Activated naive CD8-positive, alpha-beta T cell treated with anti-CD3 and anti-CD28 coated beads, Interleukin-2, amount 50 U/mL, for 16 hours (primary cell): ENCODE measurements at places on chromosomes 4 and X.

DNA sequence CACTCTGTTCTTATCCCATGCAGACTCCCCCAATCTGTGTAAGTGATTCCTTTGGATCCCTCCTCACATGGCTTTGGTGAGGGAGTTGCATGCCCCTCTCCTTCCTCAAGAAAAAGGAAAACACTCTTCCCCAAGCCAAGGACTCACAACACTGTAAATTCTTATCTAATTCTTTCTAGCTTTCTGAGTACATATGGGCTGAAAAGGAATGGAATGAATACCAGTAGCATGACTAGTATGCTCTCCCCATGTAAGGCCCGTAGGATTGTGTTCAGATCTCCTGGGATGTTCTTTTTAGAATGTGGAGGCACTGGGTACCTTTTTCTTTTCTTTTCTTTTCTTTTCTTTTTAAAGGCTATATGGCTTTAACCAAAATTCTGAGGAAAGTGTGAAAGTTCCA is 17.0 kb upstream of the MAGED1 start:
- no peak for DNase-seq

DNA sequence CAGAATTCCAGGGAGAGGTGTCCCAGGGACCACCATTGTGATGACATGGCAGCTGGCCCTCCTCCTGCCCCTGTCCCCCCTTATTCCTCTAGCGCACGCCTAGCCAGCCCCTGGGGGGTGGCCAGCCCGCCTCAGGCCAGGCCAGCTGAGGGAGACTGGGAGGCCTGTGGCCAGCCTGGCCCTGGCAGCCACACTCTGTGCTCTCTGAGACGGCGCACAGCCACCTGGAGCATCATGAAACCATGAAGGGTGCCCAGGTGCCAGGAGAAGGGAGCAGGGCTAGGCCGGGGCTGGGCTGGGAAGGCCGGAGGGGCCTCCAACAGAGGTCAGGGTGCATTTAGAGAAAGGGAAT is 14.4 kb upstream of the DUSP9 start:
- DNase-seq: no peak

GRCh38 chr4:152539556-152540292 is 3.8 kb upstream of the FBXW7 start:
- DNase-seq: no peak

- no peak for DNase-seq
Measured at GRCh38 chrX:3526731-3527130, 180.3 kb upstream of the MXRA5 start.

GRCh38 chr4:176805155-176805554 is 12.4 kb upstream of the VEGFC start:
- no peak for DNase-seq

DNA sequence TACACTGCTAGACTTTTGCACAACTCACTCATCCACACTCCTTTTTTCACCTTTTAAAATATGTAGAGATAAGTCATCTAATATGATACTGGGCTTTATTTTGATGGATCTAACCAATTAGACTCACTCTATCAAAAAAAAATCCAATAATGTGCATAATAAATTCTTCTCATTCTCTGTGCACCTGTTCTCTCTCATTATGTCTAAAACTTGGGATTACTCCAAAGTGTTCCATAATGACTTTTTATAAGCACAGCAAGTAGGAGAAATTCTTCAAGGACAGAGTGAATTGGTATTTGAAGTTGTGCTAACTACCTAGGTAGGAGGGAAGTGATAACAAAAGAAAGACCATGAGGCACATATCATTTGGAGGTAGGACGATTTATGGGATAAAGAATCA is 1438.8 kb downstream of the PCDH7 start:
- DNase-seq: no peak

DNA sequence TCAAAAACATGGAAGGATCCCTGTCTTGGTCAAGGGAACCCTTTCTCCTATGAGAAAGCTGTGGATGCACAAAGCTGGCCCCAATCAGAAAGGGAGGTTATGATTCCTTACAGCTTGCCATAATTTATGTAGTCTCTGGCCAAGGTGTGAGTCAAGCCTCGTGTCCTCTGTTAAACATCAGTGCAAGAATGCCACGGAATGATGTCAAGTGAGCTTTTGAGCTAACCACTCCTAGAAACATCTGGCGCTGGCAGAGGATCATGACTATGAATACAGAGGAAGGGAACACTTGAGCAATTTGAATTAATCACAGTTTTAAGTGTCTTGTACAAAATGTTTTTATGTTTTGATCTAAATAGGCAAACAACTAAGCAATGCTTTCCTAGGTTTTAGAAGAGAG is 51.5 kb upstream of the RAP2C start:
- no peak for DNase-seq

GRCh38 chr4:127737295-127737694 is 7.1 kb downstream of the SLC25A31 start:
- no peak for DNase-seq

DNA sequence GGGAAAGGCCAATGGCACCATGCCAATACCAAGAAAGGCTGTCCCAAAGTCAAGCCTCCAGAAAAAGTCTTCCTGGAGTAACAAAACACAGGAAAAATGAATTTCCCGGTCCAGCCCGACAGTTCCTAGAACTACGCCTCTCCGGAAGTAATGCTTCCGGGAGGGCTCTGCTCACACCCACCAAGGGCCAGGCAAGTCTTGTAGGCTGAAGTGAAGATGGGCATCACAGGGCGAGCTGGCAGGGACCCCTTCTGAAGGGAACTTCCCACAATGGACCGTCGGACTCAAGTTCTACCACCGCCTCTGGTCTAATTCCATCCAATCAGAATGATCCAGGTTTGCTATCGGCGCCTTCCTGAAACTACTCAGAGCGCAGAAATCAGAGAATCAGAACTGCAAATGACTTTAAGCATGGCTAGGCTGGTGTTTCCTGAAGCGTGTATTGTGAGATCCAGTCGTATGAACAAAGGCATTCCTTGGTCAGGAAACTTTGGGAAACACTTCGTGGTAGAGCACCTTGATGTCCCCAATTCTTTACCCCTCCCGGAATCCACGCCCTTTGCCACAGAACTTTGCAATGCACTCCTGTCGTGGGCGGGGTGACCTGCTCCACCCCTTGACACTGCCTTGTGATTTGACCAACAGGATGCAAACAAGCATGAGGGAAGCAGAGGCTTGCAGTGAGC is 127.8 kb downstream of the BCOR start:
- no peak for DNase-seq

- DNase-seq: no peak
Measured at GRCh38 chr4:15158406-15159091, 156.3 kb downstream of the CPEB2 start.

DNA sequence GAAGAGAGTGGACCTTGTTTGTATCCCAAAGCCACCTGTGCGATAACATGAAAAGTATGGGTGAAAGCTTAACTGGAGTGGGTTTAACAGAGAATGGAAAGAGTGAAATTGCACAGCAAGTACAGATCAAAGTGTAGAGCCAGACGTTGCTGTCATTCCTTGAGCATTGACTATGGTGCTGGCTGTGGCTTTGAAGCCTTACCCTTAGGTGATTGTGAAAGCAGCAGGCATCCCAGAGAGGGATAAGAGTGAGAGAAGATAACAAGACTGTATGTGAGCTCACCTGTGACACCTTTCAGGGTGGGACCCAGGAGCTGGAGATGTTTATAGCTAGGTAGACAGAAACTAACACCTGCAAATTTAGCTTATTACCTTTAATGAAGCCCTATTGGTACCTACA is 77.6 kb downstream of the CFAP299 start:
- no peak for DNase-seq

DNA sequence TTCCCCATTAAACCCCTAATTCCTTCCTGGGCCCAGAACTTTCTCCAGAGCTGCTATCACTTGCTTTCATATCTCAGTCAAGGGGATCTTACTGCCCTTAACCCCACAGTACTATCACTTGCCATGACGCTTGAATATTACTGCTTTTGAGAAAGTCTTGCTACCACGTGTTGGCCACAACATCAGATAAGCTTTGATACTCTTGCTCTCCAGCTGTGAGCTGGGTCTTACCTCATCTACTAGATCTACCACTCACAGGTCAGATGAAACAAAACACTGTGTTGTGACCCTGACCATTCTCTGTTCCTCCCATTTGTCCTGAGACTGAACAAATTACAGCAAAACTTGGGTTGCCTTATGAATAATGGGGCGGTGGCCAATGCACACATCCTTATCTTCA is 12.1 kb upstream of the TAPT1 start:
- DNase-seq: no peak

DNA sequence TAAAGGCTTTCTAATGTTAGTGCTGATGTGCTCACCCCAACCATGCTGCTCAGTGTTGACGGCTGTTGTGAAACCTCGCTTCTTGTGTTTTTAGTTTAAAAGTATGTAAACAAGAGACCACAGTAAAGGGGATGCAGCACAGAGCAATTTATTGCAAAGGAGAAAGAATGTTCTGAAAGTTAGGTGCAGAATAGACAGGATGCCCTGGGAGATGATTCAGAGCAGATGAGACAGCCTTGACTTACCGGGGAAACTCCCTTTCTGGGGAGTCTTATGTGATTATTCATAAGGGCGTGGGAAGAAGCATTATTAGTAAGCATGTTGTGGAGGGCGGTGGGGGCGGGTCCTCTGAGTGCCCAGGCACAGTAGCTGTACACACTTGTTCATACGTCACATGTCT is 47.7 kb downstream of the EVC start:
- DNase-seq: no peak

DNA sequence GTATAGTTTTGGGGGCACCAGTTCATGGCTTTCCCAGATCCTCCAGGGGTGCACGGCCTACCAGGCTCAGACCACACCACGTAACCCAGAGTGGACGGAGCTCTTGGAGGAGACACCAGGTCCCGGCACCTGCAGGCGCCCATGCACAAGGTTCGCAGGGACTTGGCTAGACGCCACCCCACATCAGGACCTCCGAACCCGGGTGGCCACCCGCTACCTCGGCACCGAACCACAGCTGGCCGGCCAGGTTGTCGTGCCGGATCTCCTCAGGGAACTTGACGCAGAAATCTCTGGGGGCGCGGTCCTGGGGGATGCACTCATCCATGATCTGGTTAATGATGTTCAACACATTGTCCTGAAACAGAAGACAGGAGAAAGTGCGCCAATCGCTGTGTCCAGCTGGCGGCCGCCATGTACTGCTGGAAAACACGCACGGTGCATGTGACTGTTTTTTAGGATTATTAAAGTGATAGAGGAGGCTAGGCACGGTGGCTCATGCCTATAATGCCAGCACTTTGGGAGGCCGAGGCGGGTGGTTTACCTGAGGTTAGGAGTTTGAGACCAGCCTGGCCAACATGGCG is 77.1 kb downstream of the ZFYVE28 start:
- no peak for DNase-seq

DNA sequence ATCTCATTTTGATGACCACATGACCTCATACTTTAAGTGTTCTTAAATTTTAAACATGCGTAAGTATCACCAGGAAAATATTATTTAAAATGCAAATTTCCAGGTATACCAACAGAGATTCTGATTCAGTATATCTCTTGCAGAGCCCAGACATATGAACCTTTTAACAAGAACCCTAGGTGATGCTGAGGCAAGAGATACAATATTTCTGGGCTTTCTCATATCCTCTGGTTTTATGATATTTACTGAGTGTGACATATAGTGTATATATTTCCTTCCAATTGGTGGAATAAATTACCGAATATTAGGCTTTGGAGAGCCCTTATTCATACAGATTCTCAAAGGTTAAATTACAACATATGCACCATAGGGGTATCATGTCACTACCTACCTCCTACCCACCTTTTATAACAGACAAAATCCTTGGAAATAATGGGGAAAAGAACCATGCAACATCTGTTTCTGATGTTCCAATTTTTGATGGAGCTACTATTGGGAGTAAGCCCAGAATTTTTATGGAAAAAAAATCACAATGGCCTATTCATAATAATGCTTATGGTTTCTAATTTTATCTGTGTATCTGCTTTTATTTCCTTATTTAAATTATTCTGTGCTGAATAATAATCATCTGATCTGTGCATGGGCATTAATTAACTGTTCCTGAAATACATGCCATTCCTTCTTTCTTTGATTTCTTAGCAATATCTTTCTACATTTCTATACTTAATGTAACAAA is 27.1 kb downstream of the KCTD8 start:
- DNase-seq: no peak

GRCh38 chr4:167111622-167112021 is 122.7 kb downstream of the SPOCK3 start:
- no peak for DNase-seq

- DNase-seq: no peak
Measured at GRCh38 chr4:176334066-176334465, 14.3 kb downstream of the SPCS3 start.

GRCh38 chrX:76147106-76147505 is 25.8 kb upstream of the PBDC1 start:
- no peak for DNase-seq

DNA sequence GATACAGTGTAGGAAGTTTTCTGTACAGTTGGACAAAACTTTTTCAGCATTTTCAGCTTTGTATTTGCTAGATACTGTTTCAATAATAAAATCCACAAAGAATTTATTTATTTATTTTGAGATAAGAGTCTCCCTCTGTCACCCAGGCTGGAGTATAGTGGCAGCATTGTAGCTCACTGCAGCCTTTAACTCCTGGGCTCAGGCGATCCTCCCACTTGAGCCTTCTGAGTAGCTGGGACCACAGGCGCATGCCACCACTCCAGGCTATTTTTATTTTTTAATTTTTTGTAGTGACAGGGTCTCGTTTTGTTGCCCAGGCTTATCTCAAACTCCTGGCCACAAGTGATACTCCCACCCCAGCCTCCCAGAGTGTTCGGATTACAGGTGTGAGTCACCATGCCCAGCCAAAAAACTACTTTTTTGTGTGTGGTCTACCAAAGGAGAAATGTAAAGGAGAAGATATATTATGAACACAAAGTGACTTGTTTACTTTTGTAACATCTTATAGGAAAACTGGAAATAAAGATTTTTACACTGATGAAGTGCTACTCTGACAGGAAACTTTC is 13.0 kb upstream of the SOWAHD start:
- DNase-seq: no peak

- no peak for DNase-seq
Measured at GRCh38 chr4:4558881-4559280, 17.0 kb upstream of the STX18 start.

- DNase-seq: no peak
Measured at GRCh38 chrX:31070057-31070468, 1.8 kb downstream of the FTHL17 start.

GRCh38 chrX:132692526-132692925 is 203.7 kb upstream of the MBNL3 start:
- no peak for DNase-seq

DNA sequence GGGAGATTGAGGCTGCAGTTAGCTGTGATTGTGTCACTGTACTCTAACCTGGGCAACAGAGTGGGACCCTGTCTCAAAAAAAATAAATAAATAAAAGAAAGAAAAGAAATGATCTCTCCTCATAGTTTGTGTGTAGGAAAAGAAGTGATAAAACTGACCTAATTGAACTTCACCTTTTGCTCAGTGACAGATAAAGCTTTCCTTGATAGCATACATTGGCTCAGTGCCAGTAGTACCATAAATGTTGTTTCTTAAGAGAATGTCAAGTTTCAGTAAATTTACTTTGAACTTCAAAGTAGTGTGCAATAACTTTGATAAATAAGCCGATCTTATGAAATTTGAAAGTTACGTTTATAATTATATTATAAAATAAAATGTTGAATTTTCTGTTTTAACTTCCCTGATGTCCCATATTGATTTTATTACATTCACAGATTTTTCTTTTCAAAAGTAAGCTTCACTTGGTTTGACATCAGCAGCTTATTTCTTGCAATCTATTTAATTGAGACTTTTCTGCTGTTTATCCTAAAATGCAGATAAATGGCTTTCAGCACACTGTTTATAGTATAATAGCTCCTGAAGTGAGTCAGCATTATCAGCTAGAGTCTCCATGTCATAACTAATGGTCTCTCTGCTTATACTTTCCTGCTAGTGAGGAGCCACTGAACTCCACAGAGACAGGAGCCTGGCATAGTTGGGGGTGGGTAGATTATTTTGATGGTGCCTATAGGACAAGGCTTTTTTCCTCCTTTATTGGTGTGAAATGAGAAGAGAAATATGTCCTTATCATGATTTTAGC is 330.1 kb downstream of the BMPR1B start:
- no peak for DNase-seq
